ENCODE measurements at places on chromosomes 16 and 17.

GRCh38 chr16:82156761-82157533 lies 13.1 kb downstream of the MPHOSPH6 start:
- DNase-seq: no peak

GRCh38 chr17:77326636-77327035 lies 185.9 kb downstream of the SEC14L1 start:
- no peak for DNase-seq

GRCh38 chr17:35849469-35850348 lies 19.0 kb downstream of the HEATR9 start:
- no peak for DNase-seq

DNA sequence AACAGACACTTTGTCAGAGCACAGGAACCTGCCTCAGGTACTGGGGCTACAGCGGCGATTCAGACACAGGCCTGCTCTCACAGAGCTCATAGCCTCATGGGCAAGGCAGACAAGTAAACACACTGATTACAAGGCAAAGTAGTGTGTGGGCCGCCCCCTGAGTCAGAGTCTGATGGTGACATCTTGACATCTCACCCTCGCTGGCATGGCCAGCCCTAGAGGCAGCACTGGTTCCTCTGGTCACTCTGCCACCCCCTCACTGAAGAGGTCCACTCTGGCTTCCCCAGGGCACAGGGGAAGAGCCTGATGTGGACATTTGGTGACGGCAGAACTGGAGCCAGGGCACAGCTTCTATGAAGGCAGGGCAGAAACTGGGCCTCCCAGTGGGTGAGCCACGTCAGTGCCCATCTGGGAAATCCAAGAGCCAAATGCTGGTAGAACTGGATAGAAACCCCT lies 32.9 kb upstream of the TOB1 start:
- no peak for DNase-seq

DNA sequence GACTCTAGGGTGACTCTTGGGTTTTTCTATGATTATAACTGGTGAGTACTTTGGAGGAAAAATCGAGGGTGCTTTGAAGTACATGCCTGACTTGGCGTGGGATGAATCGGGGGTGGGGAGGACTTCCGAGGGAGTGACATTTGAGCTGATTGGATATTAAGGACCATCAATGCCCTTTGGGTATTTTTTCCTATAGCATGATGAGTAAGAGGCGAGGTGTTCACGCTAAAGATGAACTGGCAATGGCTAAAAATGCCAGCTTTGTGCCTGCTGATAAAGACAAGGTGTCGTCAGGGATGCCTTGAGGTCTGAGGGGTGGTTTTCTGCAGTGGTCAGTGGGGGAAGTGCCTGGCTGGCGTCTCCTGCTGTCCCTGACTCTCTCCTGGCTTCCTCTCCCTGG lies 25.3 kb downstream of the USP43 start:
- DNase-seq: no peak

DNA sequence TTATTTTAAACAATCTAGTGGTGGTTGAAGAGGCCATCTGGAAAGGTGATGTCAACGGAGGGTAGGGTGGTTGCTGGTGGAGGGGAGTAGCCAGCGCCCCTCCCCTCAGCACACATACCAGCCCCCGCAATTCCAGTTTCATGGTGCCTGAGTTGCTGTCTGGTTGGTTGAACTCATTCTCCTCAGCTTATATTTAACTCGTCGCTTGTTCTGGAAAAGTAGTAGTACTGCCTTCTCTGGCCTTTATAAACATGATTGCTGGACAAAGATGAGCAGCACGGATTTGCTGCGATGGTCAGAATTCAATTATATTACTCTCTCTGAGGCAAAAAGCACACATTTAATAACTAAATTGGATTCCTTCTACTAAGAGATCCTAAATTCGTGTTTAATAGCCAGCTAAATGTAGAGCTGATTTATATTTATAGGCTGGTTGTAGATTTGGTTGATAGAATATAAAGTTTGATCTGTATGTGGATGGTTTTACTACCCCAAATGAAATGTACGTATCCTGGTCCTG lies 238.0 kb upstream of the TBX2 start:
- DNase-seq: no peak

GRCh38 chr16:55248494-55248893 lies 75.5 kb upstream of the IRX6 start:
- DNase-seq: no peak

GRCh38 chr17:70499067-70499786 lies 329.9 kb downstream of the KCNJ2 start:
- no peak for DNase-seq

DNA sequence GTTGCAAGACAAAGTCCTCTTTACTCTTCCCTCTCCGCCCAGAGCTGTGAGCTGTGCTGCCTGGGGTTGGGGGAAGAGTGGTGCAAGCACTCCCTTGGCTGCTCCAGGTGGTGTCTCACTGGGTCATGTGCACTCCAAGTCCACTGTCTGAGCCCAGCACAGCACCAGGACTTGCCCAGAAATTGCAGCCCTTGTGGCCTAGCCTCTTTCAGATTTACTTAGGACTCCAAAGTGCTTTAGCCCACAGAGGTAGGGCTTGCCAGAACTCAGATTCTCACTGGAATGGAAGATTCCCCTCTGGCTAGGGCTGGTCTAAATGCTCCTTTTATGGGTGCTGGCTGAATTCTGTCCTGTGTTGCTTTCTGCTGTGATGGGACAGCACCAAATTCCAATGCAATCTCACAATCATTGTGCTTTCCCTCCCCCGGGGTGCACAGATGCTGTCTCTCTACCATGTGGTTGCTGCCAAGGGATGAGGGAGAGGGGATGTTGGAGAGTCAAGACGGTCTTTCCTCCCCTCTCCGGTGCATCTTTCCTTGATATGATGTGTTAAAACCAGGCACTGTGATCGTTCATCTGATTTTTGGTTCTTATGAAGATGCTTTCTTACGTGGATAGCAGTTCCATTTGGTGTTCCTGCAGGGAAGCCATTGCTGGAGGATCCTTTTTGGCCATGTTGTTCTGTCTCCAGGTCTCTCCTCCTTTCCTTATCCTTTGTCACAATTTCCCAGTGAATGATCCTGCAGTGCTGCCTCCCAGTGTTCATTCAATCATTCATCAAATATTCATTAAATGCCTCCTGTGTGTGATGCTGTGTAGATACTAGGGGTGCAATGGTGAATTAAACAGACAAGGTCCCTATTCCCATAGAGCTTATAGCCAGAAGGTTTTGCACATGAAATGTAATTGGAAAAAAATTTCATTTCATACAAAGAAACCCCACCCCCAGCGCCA lies 216.3 kb downstream of the SPECC1 start:
- no peak for DNase-seq

GRCh38 chr16:26155221-26155620 lies 463.5 kb downstream of the HS3ST4 start:
- no peak for DNase-seq

DNA sequence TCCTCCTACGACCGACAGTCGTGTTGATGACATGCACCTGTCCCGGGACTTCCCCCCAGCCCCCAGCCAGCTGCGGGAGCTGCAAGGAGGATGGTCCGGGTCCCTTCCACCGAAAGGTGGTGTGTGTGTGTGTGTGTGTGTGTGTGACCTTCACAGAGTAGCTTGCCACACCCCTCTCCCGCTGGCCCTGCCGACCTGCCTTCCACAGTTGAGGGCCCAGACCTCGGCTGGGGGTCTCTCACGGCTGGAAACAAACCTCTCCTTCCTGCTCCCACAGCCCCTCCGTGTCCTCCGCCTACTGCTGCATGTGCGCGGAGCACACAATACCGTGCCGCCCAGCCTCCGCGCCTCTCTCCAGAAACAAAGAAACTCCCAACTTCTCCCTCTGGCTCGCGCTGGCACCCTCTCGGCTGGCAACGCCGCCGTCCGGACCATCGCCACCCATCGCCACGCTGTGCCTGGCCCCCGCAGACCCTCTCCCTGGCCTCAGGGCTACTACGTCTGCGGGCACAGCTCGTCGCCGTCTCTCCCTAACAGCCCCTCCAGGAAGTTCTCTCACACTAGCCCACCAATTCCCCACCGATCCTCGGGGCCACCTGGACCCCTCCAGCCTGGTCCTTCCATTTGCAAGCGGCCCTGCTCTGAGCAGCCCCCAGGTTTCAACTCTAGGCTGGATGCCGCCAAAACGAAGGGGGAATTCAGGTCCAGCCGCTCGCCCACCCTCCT lies 81.2 kb downstream of the TIMM22 start:
- DNase-seq: no peak

DNA sequence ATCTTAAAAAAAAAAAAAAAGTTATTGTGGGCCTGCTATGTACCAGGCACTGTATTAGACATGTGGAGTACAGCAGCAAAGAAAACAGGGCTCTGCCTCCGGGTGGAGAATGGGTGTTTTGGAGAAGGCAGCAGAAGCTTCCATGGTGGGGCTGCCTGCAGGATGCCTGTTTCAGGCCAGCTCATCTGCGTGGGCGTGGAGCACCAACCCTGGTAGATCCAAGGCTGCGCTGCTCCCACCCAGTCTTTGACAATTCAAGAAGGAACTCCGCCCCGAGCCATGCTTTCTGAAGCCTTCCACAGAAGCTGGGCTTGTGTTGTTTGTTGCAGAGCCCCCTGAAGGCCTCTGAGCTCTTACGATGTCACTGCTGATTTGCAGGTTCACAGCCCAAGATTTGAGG lies 23.2 kb upstream of the CACNG1 start:
- no peak for DNase-seq

GRCh38 chr17:29141514-29141876 lies 38.7 kb downstream of the MYO18A start:
- no peak for DNase-seq

GRCh38 chr16:79296491-79296890 lies 304.0 kb downstream of the MAF start:
- DNase-seq: no peak

All from DMS 273 treated with DMSO at 0.1 percent for 48 hours (cell line).